ENCODE measurements at places on chromosomes 2 and 18.

DNA sequence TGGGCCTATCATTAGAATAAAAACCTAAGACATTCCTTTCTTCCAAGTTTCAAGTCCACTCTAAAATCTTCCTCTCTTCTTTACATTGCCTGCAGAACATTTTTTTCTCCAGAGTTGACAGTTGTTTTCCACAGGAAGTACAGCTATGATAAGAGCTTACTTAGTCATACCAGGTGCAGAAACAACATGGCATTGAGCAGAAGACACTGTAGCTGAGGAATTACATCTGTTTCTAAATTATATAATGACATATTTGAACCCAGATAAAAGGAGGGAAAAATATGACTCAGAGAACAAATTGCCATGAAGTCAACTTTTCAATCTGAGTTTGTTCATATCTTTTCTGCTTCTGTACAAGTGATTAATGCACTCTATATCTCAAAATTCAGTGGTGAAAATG is 30.2 kb downstream of the CMPK2 start:
- DNase-seq, result no peak

GRCh38 chr2:70511971-70512729 is 41.5 kb downstream of the TGFA start:
- no peak for DNase-seq

DNA sequence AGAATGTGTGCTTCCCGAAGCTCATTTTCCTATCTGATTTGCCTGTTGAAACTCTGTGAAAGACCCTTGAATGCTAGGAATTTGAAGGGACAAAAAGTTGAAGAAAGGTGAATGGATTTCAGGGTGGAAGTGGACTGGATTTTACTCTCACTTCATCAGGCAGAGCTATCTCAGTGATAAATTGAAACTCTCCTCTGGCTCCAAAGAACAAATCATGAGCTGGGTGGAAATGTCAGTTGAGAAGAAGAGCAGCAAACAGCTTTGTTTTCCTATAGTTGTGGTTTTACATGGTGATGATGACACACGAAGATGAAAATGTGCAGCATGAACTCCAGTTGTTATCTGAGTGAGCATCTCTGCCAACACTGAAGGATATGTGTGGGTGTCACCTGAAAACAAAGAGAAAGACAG is 34.4 kb downstream of the CD28 start:
- DNase-seq, result no peak

- no peak for DNase-seq
Measured at GRCh38 chr2:208179028-208179609, 10.7 kb downstream of the C2orf80 start.

- no peak for DNase-seq
Measured at GRCh38 chr2:133333181-133333580, 235.1 kb downstream of the NCKAP5 start.

DNA sequence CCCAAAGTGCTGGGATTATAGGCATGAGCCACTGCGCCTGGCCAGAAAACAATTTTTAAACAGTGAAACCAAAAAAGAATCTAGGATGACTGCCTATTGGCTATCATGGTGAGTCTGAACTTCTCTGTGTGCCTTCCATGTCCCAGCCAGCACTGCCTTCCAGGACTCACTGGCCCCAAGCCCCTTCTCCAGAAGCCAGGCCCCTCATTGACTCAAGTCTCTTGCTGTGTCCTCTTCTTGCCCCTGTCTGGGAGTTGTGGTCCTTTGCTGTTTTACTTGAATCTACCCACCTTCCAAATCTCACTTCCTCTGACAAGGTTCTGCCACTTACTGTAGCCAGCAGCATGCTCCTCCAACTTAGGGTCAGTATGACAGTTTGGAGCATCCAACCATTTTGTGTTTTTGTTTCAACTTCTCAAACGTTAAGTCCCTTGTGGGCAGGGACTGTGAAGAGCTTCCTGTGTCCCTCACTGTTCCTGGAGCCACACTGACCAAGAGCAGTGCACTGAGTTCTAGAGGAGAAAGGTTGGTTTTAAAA is 41.7 kb downstream of the ST3GAL5 start:
- DNase-seq, result no peak

GRCh38 chr2:177542396-177542795 is 149.8 kb downstream of the AGPS start:
- no peak for DNase-seq

GRCh38 chr18:24055878-24056277 is 41.3 kb downstream of the TTC39C start:
- DNase-seq, result no peak

DNA sequence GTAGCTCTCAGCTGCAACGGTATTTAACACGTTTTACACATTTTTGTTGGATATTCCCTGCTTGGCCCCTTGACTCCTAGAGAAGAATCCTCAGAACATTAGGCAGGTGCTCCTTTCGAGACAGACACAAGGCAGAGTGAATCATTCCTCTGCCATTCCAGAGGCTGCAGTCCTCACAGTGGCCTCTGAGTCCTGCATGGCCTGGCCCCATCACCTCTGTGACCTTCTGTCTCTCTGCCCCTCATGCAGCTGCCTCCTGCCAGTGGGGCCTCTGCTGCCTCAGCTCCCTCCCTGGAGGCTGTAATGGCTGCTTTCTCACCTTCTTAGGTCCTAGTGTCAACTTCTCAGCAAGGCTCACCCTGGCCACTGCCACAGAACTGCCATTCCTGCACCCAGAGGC is 101.3 kb downstream of the PTPRM start:
- DNase-seq, result no peak

DNA sequence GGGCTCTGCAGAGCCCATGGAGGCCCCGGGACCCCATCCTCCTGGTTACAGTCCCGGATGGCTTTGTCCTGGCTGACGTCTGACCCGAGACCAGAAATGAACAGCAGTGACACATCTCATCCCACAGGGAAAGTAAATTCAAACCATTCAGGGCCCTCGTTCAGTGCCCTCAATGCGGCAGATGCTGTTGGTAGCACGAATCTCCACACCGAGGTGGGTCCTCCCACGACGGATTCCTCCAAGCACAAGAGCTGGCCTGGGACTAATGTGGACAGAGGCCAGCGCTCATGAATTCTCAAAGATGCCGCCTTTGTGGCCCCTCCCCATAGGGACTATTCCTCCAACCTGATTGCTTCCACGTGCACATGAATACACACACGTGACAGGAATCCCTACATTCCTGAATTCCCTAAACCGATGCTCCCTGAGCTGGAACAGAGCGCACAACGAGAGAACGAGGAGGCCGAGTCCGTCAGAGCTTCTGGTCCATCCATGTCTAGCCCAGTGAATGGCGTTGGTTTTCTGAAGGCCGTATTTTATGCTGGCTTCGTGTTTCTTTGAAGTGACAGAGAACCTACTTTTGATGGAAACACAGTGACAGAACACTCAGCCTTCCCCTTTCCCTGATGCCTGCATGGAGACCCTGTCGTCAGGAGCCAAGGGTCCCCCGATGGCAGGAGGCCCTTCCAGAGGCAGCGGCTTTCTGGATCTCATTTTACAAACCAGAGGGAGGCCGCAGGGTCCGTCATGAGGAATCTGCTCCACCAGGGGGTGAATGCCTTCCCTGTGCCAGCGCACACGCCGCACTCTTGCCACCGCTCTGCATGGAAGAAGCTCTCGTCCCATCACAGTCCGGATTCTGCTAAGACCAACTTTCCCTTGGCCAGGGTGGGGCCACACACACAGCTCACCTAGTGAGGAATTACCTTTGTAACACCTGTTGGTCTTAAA is 64.3 kb upstream of the SNTG2 start:
- no peak for DNase-seq

DNA sequence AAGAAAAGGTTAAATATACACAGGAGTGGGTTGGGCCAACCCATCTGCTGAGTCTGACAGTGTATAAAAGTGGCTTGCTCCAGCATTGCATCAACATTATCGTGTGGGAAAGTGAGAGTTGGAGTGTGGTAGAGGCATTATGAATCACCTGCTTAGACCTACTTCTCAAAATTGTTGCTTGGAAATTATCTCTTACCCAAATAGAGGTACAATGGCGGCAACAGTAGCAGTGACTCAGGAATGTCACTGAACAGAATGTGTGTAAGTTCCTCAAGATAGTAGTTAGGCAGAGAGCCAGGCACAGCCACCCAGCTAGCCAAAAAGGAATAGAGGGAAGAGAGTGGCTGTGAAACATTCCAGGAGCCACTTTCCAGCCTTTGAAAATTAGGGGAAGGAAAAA is 616.0 kb downstream of the NUP35 start:
- DNase-seq, result no peak

- DNase-seq, result no peak
Measured at GRCh38 chr2:85222792-85223191, 89.6 kb downstream of the TCF7L1 start.

DNA sequence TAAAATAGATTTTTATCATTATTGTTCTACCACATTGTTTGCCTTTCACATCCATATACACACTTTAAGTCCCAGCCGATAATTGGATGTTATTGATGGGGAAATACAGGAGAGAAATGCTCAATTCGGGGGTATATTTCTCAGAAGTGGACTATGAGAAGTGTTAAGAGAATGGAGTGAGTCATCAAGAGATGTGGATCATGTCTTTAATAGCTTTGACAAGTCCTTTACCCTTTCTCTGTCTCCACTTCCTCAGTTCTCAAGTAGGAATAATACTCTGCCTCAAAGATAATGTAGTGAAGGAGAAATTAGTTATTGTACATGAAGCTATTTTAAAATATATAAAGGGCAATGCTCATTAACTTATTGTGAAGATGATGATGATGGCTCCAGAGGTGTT is 1017.6 kb upstream of the PIK3C3 start:
- no peak for DNase-seq

- no peak for DNase-seq
Measured at GRCh38 chr2:104746299-104746698, 107.6 kb upstream of the POU3F3 start.

- no peak for DNase-seq
Measured at GRCh38 chr2:232674491-232674890, 22.6 kb upstream of the GIGYF2 start.

- peak; percentile 74 for DNase-seq
Measured at GRCh38 chr2:205198140-205198525, 484.2 kb upstream of the NRP2 start.

DNA sequence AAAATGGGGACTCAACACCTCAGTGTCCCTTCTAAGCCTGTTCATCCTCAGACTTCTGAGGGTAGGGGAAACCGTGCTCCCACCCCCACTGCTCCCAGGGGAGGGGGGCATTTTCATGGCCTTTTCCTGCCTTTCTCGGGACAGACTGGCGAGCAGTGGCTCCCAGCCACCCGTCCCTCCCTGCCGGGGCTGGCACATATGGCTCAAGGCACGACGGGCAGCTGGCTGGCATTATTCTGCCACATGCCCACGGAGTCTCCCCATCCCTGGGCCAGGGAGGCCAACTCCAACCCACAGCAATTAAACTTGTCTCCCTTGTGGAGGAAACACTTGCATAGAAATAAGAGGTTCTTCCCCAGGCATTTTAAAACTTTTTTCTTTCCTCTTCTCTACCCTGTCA is 148.5 kb upstream of the CBLN2 start:
- DNase-seq, result no peak

DNA sequence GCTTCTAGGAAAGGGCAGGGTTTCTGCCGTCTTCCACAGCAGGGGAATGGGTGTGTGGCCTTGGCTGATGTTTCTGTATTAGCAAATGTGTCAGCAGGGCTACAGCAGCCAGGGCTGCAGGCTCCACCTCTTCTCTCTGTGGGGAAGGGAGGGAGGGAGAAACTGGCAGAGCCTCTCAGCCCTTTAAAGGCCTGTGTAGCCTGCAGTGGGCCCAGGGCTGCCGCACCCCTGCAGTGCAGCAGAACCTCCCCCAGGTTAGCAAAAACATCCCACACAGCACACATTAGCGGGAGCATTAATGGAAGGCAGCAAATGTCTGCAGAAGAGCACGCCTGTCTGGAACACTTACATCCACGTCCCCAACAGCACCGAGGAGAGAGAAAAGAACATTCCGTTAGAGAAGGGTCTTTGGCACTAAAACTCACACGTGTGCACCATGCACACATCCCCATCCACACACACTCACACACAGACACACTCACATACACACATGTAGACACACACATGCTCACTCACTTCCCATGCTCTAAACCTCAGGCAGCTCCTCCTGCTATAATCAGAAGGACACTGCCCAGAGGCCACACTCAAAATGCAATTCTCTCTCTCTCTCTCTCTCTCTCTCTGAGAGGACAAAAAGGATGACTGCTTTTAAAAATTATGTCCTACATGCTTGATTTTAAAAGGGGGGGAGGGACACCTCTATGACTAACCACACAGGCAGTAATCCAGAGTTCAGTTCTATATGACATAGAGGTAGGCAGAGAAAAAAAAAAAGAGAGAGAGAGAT is 24.1 kb downstream of the MRPL35 start:
- DNase-seq, result no peak

- no peak for DNase-seq
Measured at GRCh38 chr18:62345909-62346308, 20.8 kb downstream of the TNFRSF11A start.

DNA sequence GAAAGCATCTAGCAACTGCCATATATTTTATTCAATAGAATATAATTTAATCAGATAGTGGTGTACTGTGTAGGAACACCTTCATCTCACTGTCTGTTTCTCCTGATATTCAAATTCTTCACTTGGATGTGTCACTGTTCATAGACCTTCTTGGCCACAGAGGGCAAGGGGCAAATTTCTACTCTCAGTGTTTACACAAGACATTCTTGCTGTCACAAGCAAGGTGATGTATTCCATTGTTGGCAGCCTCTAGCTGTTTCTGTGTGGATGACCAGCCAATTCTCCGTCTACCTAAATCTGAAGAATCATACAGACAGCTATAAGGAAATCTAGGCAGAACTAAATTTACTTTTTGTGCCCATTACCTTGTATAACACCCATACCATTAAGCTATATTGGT is 948.3 kb downstream of the CNTNAP5 start:
- no peak for DNase-seq

GRCh38 chr18:65017372-65017760 is 733.4 kb upstream of the CDH7 start:
- no peak for DNase-seq

GRCh38 chr2:172813314-172813888 is 77.8 kb downstream of the RAPGEF4 start:
- no peak for DNase-seq

Data from NCI-H446 treated with DMSO at 0.1 percent for 48 hours (cell line).